ENCODE measurements at places on chromosomes 4 and X.

GRCh38 chr4:127261476-127261875 lies 371.3 kb upstream of the INTU start:
- DNase-seq, result no peak

DNA sequence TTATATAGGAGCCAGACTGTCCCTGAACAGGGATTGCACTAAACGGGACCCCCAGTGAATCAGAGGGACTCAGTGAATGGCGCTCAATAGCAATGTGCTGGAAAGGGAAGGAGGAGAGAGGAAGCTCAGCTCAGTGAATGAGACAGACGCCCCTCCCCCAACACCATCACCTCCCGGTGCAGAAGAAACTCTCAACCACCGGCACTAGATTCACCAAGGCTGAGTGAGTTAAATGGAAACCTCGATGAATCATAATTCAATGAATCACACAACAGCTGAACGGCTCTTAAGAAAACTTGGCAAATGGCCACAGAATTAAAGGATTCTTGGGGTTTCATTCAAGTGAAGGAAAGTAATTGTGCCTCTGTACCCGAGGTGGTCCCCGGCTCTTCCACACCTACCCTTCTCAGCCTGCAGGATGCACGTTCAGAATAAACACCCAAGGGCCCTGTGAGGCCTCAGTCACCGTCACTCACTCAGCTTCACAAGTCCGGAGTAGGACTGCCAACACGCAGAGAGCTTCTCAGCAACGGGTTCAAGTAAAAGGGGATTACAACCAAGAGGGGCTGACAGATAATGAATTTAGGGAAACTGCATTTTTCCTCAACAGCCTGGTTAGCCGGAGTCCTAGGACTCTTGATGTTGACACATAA lies 29.3 kb downstream of the CRMP1 start:
- DNase-seq, result no peak

GRCh38 chrX:143853488-143853887 lies 30.4 kb upstream of the UBE2NL start:
- no peak for DNase-seq

- DNase-seq, result no peak
Observed at GRCh38 chr4:31702326-31702725, 982.2 kb downstream of the PCDH7 start.

GRCh38 chr4:30808276-30808675 lies 88.1 kb downstream of the PCDH7 start:
- DNase-seq, result no peak

DNA sequence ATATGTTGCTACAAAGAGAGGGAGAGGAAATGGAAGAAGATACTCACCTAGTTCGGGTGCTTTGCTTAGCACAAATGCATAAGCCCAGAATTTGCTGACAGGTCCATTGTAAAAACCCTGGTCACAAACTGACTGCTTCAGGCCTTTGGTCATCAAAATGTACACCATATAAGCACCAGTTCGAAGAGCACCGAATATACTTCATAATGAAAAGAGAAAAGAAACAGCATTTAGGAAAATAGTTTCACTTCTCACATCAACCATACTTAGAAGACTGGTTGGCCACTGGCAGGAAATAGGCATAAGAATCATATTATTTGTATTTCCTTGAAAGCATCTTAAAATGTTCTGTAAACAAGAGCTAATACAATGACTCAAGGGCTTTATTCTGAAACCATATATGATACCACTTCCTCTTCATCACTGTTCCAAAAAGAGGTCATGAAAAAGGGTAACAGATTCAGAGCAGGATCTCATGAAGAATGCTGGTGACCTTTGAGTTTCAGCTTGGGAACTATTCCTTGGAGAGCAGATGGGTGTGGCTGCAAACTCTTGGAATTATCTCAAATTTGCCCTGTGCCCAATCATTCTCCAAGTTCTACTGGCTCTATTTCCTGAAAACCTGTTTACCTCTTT lies 138.7 kb downstream of the ELOVL6 start:
- no peak for DNase-seq

DNA sequence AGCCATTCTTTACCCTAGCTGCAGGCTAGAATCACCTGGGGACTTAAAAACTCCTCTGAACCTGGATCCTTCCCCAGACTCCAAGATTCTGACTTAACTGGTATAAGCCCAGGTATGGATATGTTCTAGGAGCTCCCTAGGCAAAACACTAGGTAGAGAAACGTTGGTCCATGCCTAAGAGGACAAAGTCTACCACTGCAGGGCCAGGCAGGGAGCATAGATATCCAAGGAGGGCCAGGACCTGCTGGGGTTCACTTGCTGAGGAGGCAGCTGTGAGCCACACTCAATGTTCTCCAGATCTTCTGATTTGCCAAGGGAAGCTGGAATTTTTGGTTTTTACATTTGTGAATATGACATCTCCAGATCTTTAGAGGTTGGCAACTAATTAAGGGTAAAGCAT lies 48.6 kb upstream of the TRIM2 start:
- DNase-seq, result no peak

DNA sequence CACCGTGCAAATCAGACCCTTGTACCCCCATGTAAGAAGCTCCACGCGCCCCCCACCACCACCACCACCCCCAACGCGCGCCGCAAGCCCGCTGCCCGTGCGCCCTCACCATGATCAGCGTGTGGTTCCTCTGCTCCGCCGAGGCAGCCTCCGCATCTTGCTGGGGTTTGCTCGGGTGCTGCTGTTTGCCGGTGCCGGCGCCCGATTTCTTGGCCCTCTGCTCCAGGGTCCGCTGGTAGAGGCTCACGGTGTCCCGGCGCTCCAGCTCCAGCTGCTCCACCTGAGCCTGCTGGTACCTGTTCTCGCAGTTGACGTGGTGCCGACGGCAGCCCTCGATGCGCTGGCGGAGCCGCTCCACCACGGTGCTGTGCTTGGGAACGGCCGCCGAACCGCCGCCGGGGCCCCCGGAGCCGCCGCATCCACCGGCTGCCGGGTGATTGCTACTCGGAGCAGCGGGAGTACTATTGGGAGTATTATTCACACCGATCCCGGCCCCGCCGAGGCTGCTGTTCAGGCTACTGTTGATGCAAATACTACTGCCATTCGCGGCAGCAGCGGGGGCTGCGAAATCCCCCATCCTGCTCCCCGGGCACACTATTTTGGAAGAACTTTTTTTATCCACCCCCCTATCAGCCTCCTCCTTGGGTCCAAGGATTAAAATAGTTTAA lies 1.1 kb downstream of the MAML3 start:
- peak; percentile 50 for DNase-seq

GRCh38 chr4:41160856-41161255 lies 53.5 kb downstream of the APBB2 start:
- no peak for DNase-seq

DNA sequence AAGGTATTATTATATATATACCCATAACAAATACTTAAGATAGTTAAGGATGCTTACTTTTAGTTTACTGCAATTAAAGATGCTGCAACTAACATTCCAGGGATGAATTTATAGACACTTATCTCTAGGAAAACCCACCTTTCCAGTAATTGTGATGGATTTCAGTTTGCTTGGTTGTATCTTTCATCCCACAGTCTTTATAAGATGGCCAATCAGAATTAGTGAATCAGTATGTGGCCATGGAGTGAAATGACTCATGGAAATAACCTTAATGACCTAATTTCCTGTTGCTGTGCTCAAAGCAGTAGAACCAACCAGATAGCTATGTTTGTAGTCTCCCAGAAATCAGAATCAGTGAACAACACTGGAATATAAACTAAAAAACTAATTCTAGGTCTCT lies 26.4 kb downstream of the MOSPD2 start:
- no peak for DNase-seq

DNA sequence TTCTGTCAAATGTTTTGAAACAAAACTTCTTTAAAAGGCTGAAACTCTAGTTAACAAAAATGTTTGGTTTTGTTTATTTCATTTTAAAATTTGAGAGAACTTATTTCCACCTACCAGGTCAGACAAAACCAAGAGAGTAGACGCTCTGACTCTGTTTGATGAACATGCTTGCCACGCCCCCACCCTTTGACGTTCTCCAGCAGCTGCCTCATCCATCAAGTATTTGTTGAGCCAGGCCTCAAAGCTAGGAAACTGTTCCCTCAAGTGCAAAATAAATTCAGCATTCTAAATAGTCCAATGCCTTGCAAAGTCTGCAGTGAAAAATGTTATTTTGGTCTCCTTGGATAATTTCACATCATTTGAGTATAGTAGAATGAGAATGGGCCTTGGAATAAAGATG lies 121.6 kb downstream of the GUCY2F start:
- DNase-seq, result no peak

GRCh38 chr4:111542056-111542455 lies 603.2 kb upstream of the FAM241A start:
- DNase-seq, result no peak

DNA sequence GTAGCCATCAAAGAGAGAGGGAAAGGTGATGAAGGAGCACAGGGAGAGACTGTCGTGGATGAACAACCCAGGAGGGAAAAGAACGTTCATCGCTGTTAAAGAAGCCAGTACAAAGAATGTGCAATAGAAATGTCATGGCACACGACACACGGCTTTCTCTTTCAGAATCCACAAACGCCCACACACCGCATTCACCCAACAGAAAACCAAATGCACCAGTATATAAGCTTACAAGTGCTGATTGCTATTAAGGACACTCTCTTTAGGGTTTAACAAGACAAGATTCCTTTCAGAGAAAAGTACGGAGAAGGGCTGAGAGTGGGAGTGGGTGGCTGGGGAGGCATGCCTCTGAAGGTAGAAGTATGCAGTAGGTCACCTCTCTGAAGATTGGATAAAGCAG lies 80.2 kb downstream of the C4orf51 start:
- no peak for DNase-seq

DNA sequence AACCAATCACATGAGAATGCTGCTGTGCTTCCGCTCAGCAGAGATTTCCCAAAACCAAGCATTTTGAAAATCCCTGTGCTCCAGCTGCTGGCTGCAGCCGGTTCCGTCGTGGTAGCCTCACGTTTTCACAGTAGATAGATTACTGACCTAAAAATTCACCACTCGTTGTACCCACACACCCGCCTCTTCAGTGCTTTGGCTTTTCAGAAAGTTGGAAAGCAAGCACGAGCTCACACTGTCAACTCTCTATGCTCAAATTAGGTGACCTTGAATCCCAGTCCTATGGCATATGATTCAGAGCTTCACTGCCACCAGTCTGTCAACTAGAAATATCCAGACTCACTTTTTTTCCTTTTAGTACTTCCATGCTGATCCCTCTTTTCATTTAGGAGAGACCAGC lies 168.9 kb downstream of the DCTD start:
- no peak for DNase-seq

GRCh38 chr4:4838936-4839810 lies 20.3 kb upstream of the MSX1 start:
- no peak for DNase-seq

DNA sequence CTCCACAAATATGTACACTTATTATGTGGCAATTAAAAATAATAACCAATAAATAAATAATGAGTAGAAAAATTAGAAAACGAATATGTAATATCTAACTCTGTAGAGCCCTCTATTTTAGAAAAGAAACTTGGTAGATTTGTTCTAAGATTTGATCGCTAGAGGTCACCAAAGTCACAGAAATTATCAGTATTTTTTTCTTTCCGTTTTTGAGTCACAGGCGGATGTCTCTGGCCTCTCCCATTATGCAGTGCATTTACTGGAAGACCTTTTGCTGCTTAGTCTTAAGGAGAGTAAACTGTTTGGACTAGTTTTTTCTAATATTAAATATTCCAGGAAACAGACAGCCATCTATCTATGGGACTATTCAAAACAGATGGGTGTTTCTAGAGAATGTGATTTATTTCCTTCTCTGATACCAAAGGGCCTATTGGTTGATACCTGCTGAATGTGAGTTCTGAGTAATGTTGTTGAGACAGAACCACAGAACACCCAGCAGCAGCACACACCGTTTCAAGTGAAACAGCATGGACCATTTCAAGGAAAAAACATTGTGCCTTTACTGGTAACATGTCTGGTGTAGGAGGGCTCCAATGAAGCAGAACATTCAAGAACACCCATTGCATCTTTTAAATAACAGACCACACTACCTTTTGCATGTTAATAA lies 34.0 kb upstream of the GYPA start:
- DNase-seq, result no peak

- DNase-seq, result no peak
Observed at GRCh38 chrX:129557844-129558480, 17.9 kb downstream of the OCRL start.

GRCh38 chrX:19566359-19567222 lies 51.3 kb upstream of the MAP3K15 start:
- DNase-seq, result peak; percentile 13

GRCh38 chr4:8267077-8267476 lies 2.5 kb upstream of the HTRA3 start:
- DNase-seq, result no peak

DNA sequence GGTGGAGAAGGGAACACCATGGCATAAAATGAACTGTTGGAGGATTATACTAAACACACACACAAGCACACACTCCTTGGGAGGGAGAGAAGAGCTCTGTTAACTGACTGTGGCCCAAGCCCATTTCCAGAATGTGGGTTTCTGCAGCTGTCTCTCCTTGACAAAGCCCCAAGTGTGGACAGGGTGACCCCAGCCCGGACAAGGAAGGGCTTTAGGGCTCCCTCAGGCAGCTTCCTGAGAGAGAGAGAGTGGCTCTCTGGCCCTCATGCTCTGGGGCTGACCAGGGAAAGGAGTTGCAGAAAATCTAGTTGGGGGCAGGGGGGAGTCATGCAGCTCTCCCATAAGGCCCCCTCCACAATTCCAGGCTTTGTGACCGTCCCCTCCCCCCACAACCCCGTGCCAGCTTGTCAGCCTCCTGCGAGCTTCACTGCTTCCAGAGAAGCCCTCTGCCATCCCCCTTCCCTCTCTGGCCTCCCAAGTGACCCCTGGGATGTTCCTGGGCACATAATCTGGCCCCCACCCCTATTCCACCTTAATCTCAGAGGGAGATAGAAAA lies 590 bp downstream of the ARHGEF9 start:
- no peak for DNase-seq

GRCh38 chr4:67522851-67523671 lies 22.2 kb downstream of the CENPC start:
- no peak for DNase-seq

GRCh38 chr4:125991398-125991797 lies 676.6 kb downstream of the FAT4 start:
- DNase-seq, result no peak

DNA sequence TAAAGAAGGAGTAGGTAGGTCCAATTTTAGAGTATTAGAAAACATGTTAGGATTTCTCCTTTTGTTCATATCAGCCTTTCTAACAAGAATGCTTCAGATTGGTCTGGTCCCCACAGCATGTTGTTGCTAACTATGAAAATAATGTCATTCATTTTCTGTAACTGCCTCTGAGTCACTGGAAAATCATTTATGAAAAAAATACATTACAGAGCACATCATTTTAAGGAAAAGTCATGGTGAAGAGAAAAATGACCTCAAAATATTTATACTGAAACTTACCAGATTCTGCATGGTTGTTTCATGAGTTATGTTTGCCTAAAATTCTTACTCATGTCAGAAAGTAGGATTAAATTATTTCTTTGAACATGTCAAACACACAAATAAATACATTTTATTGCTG lies 35.2 kb downstream of the DTHD1 start:
- DNase-seq, result no peak

DNA sequence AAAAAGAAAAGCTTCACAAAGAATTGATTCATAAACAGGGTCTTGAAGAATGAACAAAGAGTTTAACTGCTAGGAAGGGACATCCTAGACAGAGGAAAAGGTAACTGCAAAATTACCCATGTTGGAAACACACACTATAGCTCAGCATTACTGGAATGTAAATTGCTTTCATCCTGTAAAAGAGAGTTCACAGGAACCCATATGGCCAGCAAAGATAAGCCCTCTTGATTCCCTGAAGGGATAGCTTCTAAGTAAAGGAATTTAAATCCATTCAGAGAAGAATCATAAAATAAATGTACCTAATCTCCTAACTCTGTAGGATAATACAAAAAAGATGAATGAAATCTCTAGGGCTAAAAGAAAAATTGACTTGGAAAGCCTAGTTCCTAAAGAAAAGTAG lies 107.1 kb upstream of the INTU start:
- DNase-seq, result no peak

Measured in NCI-H510A (cell line).